ENCODE measurements at places on chromosomes 3 and 15.

DNA sequence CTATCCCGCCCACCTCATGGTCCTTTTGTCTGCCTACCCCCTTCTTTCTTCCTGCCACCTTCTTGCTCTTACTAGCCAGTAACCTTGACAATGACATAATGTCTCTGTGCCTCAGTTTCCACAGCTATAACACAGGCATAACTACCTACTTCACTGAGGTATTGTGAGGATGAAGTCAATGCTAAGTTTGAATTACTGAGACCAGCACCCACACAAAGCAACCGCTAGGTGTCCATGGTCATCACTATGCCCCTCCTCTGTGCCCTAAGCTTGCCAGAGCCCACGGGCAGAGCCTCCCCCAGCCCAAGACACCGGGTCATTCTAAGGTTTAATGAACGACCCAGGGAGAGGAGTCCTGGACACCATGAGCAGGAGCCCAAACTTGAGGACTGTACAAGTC is 101.6 kb downstream of the OXNAD1 start:
- no peak for DNase-seq

DNA sequence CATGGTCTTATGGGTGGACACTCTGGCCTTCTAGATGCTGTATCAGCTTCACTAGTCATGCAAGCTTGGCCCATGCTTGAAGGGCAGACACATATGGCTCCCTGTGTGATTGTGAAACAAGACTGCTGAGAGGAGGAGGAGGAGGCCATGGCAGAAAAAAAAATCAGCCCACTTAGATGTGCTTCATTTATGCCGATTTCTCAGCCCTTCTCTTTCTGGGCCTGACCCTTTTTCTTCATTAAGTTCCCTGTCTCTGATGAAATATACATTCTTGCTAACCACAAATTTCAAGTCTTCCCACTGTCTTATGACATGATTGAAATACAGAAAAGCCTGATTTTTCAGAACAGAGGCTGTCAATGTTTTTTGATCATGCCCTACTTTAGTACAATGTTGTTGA is 213.0 kb upstream of the FEZF2 start:
- DNase-seq = no peak

DNA sequence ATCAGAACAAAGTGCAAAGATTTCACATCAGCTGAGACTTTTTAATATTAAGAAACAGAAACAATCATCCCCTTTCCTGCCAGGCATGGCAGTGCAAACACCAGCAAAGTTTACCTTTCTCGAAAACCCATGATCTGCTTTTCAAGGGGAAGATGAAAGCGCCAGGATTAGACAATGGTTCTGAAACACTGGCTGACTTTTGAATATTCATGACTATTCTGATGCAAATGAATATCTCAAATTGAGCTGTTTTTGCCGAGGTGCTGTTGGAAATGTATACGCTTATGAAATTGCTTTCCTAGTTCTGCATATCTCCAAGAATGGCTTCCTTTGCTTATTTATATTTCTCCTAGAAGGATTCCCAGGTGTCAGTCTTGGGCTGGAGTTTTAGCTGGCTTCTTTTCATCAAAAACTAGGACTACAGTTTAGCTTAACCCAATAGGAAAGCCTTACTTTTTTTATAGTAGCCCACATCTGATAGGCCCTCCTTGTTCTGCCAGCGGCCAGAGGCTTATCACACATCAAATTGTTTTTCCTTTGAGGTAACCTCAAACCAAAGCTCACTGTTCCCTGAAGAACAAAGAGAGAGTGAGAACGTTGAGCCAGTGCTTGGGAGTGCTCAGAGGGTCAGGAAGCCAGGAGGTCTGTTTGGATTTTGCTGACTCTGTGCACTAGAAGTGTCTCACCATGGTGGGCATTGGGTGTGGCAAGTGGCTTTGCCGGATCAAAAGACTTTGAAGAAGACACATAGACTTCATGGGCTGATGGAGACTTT is 74.0 kb upstream of the PLCL2 start:
- peak; percentile 33 for DNase-seq

GRCh38 chr3:129961141-129961541 is 13.4 kb upstream of the TRH start:
- DNase-seq = no peak

GRCh38 chr15:68597581-68597980 is 18.8 kb downstream of the CORO2B start:
- DNase-seq = no peak

GRCh38 chr3:194259982-194260766 is 91.0 kb downstream of the CPN2 start:
- no peak for DNase-seq

GRCh38 chr15:62087671-62088352 is 21.0 kb downstream of the C2CD4A start:
- DNase-seq = no peak

- DNase-seq = peak; percentile 81
These were observed 43.1 kb downstream of the DNASE1L3 start for GRCh38 chr3:58167431-58168351.

GRCh38 chr15:42048821-42049200 is 28.0 kb upstream of the PLA2G4E start:
- DNase-seq = no peak

DNA sequence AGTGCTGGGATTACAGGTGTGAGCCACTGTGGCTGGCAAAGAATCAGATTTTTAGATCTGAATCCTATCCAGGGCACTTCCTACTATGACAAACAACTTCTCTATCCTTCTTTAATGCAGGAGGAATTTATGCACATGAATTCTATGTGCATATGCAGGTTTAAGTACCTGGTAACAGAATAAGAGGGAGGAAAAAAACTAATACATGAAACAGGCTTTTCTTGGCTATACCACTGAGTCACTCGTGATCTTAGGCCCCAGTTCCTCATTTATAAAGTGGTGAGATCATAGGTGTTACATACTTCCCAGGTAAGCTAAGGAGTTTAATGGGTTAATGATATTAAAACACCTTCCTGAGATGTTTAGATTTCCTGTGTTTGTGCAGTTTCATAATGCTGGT is 108.2 kb downstream of the TP63 start:
- DNase-seq = no peak

Data from stomach (tissue), 19 donors.